Activated naive CD4-positive, alpha-beta T cell treated with anti-CD3 and anti-CD28 coated beads, Interleukin-2, amount 50 U/mL, for 16 hours (primary cell): ENCODE measurements at places on chromosomes 2 and 18.
A peak's percentile ranks its signal among the peaks of the same experiment; 100 is the strongest.

DNA sequence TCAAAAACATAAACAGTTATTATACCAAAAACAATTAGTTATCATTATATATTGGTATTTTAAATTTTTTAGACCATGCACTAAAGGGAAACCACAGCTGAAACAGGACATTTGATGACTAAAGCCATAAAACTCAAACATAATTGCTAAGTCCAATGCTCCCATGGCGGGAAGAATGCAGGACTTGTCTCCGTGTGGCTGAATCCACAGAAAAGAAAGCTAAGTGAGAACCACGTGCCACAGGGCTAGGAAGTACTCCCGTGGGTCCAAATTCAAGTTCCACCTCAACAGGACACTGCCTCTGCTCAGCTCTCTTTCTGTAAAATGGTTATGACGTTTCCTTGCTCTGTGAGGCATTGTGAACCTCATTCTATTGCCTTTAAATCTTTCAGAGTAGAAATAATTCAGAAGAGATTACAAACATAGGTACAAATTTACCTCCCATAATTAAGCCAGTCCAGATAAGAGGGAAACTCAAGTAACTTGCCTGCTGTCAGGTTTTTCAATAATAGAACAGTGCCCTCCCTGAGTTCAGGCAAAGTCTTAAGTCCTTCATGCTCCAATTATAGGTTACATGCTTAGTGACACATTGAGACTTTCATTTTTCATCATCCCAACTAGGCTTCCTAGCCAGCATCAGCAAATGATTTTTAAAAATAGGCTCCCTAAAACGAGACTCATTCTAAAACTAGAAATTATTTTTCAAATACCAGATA lies 36.7 kb downstream of the FTCDNL1 start:
- DNase-seq, result no peak

DNA sequence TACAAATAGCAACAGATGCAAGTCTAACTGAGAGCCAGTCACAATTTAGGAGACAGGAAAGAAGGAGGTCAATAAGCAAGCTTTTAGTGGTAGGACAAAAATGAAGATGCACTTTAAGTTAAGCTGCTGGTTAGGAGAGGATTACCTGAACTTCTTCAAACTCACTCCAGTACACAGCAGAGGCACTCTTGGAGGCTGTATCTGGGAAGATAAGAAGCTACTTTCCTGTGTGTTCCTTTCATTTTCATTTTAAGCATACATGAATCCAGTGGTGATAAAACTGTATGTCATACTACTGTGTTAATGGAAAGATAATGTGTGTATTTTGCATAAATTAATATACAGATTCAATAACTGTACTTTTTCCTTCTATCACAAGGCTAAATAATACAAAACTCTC lies 49.6 kb downstream of the HYCC2 start:
- DNase-seq, result no peak

- DNase-seq, result no peak
These were observed 118.7 kb downstream of the KCTD1 start for GRCh38 chr18:26429535-26430226.

- DNase-seq, result no peak
These were observed 46.9 kb upstream of the LAMA1 start for GRCh38 chr18:7164323-7165004.

DNA sequence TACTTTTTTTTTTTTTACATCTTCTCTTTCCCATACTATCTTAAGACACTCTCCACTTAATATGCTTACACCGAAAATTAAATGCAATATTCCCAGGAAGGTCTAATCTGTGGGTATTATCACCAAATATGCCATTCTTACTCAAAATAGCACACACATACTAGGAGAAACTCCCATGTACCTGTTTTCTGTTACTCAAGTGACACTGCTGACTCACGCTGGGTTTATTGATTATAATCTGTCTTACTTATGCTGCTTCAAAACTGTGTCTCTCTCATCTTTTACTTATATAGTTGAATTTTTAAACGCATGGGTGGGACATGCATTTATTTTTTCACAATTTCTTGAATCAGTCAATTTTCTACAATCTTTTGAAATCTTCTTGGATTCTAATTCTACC lies 29.9 kb downstream of the MRPL19 start:
- no peak for DNase-seq

GRCh38 chr2:19762142-19762541 lies 139.6 kb downstream of the TTC32 start:
- DNase-seq, result no peak

DNA sequence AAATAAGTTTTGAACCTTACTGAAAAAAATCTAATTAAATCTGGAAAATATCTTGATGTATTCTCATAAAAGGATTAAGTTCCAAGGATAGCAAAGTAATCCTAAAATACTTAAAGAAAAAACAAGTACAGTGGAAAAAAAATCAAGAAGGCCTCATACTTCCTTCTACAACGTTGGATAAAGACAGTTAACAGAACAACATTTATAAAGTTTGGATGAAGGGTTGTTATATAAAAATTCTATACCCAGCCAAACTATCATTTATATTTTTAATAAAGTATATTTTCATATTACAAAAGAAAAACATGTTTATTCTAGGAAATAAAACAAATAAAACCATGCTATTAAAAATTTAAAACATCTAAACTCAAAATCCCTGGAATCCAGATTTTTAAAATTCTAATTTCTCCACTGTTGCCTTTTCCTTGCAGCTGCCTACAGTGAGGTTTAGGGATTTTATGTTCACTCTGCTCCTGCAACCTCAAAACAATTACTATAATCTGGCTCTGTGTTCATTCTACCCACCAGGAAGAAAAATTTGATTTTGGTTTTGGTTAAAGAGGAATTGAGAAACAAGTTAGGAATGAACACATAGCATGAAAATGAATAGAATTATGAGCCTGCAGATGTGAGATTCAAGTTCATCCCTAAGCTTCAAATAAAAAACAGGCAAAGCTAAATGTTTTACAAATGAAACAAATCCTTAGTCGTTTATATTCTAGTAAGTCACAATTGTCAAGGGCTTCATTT lies 142.8 kb downstream of the LPIN1 start:
- DNase-seq, result no peak

DNA sequence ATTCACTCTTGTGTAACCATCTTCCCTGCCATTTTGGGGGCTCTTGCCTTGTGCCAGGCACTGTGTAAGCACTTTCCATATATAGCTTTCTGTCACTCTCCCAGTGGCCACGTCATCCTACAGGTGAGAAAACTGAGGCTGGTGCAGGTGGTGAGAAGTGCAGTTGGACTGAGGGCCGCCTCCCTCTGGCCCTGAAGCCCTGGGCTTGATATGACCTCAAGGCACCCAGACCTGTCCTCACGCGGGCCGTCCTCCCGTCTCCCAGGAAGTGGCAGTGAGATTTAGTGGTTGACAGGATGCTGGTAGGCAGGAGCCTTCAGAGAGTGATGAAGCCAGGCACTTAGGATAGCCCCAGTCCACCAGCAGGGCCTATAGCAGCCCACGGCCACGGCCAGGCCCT lies 30.5 kb downstream of the MAL start:
- no peak for DNase-seq

GRCh38 chr2:235626658-235627057 lies 132.8 kb downstream of the AGAP1 start:
- no peak for DNase-seq

GRCh38 chr2:178075006-178075326 lies 2.4 kb upstream of the PDE11A start:
- DNase-seq, result no peak

DNA sequence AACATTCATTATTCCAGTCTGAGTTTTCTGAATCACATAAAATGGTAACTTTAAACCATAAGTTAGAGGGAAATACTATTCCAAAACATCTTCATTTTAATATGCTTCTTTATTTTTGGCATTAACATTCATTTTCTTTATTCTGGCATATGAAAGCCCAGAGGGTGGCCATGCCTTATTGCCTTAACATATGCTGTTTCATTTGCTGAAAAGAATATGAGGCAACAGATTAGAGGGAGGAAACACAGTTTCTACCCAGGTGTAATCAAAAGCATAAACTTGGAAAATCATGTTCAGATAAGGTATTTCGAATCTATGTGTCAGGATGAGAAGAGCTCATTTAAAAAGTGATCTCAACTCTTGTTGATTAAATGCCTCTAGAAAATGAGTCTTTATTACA lies 379.9 kb upstream of the DSEL start:
- DNase-seq, result no peak

DNA sequence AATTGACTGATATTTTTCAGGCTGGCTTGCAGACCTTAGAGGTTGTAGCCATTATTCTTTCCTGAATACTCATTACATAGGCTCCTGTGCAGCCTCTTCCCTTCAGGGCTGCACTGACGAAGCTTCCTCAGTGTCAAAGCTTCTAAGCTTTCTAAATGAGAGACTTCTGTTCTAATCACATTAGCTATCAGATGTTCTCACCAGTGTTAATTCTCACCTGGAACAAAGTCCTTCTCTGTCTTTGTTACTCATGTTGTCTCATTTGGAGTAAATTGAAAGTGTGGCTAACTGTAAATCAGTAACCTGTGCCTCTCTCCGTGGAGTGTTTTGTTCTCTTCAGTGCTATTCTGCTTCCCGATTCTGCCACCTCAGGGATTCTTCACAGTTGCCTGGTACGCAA lies 76.9 kb downstream of the MC4R start:
- DNase-seq, result no peak

DNA sequence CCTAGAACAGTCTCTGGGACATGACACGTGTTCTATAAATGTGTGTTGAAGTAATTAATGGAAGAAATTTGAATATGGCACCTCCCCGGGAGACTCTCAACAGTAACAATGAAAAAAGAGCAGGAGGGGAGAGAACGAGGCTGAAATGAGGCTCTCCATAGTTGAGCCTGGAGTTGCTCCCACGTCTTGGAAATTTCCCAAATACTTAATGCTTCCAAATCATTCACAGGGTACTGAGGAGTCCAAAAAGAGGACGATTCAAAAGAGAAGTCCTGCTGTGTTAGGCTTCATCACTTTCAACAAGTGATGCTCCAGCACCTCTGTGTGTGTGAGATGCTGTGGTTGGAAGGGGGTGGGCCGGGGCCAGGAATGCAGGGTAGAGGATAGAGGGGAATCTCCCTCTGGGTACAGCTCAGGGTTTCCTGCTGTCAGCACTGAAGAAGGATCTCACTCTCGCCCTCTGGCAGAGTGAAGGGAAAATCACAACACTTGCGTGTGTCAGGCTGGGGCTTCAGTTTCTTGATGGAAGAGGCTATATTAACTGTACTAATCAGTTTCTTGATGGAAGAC lies 18.1 kb upstream of the ZNF407 start:
- DNase-seq, result no peak

DNA sequence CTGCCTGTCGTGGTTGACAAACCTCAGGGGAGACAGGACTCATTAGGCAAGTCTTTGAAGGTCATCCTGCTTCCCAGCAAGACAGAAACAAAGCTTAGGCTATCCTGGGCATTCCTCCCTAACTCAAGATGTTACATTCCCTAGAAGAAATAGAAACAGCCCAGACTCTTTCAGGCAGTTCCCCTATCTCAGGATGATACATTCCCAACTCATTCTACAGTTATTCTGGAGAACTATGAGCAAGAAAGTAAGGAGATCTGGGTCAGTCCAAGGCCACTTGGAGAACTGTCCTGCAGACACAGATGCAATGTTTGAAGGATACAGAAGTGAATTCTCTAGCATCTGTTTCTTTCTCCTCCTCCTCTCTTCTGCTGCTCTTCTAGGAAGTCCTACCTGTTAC lies 220.1 kb upstream of the NCKAP5 start:
- DNase-seq, result no peak

DNA sequence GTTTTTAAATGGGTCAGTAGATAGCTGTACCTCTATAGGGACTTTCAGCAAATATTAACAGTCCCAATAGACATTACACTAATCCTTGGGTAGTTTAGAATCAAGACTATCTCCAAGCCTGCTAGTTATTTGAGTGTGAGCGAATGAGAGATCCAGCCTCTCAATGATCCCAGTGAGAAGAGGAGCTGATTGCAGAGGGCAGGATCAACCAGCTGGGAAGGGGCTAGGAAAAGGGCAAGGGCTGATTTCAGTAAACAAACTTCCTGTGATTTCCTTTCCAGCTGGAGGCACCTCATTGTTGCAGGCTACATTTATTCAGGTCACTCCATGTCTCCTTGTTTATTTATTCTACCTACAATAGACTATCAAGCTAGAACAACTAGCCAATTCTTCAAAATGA lies 84.1 kb upstream of the CTNNA2 start:
- DNase-seq, result no peak

DNA sequence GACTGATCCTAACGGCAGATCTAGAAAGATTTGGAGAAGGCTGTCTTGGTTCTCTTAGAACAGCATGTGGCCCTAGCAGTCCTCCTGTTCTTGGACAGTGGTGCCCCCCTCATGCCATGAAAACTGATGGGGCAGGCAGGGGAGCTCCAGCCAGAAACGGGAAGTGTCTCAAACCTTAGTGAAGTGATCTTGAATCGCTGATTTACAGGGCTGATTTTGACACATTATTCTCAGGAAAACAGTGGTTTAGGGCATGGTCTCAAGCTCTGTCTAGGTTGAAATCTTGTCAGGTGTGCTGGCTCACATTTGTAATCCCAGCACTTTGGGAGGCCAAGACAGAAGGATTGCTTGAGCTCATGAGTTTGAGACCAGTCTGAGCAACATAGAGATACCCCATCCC lies 37.8 kb downstream of the SRSF7 start:
- DNase-seq, result no peak

- DNase-seq, result no peak
These were observed 263.2 kb downstream of the CMPK2 start for GRCh38 chr2:6602471-6602870.

GRCh38 chr2:1518867-1519530 lies 105.7 kb downstream of the TPO start:
- DNase-seq, result no peak

GRCh38 chr2:60554646-60555065 lies 1.2 kb upstream of the BCL11A start:
- no peak for DNase-seq

- DNase-seq, result peak; percentile 44
These were observed 901 bp downstream of the WDFY1 start for GRCh38 chr2:223944166-223944702.

GRCh38 chr2:27638709-27639108 lies 9.9 kb downstream of the GPN1 start:
- no peak for DNase-seq

- DNase-seq, result peak; percentile 84
These were observed 46.1 kb upstream of the PLB1 start for GRCh38 chr2:28449488-28450395.

DNA sequence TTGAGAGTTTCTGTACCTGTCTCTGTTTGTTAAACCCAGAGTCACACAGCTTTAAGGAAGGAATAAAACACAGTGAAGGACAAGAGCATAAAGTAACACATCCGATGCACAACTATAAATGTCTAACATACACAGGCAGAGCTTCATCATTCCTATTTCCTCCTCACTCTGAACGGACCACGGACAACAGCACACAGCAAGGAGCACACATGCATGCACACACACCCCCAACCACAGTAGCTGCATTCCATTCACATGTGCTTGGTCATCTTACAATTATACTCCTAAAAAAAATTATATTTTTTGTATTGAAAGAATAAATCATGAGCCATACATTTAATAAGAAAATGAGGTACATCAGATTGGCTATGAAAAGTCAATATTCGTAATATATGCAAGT lies 58.3 kb downstream of the ID2 start:
- no peak for DNase-seq

- no peak for DNase-seq
These were observed 64.5 kb downstream of the TMEM131 start for GRCh38 chr2:97931118-97931857.

- DNase-seq, result no peak
These were observed 1224.8 kb upstream of the ZEB2 start for GRCh38 chr2:145744541-145745386.
